ENCODE measurements at places on chromosomes 4 and X. TPM values are rescaled to one million over a fixed set of nuclear protein-coding genes. Genes with fewer than 3 reads are reported as not detected.

DNA sequence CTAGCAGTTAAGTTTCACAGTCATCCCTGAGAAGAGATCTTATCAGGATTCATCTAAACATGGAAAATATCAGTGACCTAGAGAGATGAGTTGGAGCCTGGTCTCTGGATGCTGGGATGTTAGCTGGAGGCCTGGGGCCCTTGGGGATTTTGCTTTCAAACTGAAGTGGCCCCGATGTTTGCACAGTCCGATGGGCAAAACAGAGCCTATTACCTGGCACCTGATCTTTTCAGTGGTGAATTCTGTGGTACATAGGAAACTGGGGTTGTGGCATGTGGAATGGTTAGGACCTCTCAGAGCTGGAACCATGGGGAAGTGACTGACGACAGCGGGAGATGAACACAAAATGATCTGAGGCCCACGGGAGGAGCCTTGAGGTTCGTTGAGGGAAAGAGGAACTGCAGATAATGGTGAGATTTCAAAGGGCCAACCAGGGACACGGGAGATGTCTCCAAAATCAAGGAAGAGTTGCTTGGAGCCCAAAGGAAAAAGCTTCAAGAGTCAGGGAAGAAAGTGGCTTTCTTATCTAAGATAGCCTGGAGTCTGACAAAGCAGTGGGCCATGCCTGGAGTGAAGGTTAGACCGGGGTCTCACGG, 17.8 kb upstream of the TENM3 start:
- DNase-seq, result no peak

DNA sequence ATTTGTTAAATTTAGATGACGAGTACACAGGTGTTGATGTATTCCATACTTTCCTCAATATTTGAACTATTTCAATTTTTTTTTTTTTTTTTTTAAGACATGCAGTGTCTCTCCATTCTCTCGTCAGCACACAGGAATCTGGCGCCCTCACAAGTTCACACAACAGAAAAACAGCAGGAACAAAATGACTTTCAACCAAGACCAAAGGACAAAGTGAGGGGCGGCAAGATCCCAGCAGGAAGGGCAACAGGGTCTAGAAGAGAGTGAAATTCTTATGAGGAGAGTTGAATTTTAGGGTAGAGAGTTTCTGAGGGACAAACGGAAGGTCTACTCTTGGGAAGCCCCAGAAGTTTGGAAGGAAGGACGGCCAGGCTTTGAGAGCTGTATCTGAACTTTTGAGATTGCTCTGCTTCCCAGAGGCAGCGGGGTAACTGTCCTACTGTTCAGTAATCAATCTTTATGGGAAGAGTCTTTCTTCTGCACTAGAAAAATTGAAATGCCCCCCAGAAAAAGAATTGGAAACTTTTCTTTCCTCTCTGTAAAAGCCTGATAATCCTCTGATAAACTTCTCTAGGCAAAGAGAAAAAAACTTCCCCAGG, 760.2 kb downstream of the RAB28 start:
- no peak for DNase-seq

- no peak for DNase-seq
Observed at GRCh38 chrX:126985981-126986380, 166.5 kb downstream of the PRR32 start.

The HMX1 gene
- total RNA-seq, result not detected

DNA sequence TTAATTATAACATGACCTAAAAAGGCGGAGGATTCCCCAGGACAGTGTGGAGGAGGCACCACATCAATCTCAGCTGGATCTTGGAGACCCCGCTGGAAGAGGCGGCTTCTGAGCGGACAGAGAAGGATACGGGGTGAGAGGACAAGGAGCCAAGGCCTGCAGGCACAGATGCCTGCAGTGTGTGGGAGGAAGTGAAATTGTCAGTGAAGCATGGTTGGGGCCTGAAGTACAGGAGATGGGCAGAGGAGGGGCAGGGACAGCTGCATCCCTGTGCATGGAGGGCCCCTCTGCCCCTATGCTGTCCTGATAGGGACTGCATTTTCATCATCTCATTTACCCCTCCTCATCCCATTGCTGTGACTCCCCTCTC, 1.7 kb upstream of the SLC2A9 start:
- no peak for DNase-seq

- no peak for DNase-seq
Observed at GRCh38 chrX:47182106-47182700, 11.4 kb upstream of the UBA1 start.

All from A172 (cell line).